Astrocyte of the cerebellum (primary cell): ENCODE measurements at places on chromosomes 7 and 10.

GRCh38 chr10:37952043-37952755 is 24.2 kb downstream of the ZNF25 start:
- no peak for DNase-seq

DNA sequence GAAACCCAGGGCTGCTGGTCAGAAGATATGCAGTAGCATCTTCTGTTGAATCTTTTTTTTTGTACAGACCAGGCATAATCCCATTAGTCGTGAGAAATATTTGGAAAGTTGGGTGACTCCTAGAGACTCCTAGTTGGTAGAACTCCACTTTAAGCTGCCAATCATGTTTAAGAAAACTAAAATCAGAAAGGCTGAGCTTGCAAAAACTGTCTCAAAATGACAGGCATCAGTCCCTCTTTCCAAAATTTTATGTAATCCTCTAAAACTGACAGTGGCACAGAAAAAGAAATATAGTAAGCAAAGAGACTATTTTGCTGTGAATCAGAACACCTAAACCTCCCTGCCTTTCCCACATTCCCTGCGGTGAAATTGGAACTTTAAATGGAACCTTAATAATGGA is 568.5 kb downstream of the CCSER2 start:
- no peak for DNase-seq

DNA sequence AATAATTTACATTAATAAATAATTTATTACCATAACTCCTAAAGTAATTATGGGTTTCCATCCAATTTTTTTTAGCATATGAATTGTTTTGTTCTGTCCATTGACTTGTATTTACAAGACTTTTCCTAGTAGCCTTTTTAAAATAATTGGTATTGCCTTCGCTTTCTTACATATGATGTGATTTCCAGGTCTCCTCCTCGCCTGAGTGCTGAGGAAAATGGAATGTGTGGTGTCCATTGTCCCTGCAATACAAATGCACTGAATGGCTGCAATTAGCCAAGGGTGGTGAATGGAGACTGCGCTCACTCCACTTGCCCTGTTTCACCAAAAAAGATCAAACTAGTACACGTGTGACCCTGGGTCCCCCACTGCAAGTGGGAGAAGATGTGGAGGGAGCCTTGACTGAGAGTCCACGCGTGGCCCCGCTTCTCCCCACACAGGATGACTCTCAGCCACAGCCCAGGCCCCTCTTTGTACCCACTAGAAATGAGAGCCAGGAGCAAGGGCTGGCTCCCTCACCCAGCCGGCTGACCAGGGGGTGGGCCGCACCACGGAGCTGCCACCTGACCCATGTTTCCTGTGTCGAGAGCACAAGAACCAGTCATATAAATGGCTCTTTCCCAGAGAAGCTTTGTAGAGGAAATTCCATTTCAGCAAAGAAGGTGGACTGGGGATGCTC is 52.6 kb downstream of the FAM53B start:
- DNase-seq = no peak

DNA sequence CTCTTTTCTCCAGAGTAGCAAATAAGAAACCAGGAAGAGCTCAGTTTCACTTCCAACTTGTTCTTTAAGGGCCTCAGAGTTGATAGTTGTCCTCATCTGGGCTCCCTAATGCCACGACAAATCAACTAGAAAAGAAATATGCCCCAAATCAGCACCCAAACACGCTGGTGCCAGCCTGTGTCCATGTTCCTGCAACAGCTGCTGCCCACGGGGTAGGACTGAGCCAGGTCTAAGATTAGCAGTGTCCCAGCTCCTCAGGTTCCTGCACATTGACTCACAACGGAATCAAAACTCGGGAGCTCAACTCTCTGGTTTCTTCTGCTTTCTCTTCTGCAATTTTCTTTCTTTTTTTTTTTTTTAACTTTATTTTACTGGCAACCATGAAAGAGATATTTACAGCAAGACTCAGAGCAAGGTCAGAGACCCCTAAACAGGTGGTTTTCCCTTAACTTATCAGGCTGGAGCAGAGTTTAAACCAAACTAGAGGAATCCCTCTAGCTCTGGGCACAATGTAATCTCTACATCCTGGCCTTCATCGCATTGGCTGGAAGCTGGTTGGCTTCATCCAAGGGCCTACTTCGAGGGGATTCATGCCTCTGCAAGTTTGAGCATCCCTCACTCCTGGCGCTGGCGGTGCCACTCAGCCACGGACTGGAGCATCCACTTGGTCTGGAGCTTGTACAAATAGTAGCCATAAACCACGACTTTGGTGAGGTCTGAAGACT is 126.1 kb downstream of the PFKFB3 start:
- DNase-seq = no peak

- DNase-seq = no peak
Measured at GRCh38 chr10:11328264-11329061, 283.0 kb downstream of the USP6NL start.

GRCh38 chr10:103096130-103096529 is 96.9 kb downstream of the NT5C2 start:
- DNase-seq = no peak

DNA sequence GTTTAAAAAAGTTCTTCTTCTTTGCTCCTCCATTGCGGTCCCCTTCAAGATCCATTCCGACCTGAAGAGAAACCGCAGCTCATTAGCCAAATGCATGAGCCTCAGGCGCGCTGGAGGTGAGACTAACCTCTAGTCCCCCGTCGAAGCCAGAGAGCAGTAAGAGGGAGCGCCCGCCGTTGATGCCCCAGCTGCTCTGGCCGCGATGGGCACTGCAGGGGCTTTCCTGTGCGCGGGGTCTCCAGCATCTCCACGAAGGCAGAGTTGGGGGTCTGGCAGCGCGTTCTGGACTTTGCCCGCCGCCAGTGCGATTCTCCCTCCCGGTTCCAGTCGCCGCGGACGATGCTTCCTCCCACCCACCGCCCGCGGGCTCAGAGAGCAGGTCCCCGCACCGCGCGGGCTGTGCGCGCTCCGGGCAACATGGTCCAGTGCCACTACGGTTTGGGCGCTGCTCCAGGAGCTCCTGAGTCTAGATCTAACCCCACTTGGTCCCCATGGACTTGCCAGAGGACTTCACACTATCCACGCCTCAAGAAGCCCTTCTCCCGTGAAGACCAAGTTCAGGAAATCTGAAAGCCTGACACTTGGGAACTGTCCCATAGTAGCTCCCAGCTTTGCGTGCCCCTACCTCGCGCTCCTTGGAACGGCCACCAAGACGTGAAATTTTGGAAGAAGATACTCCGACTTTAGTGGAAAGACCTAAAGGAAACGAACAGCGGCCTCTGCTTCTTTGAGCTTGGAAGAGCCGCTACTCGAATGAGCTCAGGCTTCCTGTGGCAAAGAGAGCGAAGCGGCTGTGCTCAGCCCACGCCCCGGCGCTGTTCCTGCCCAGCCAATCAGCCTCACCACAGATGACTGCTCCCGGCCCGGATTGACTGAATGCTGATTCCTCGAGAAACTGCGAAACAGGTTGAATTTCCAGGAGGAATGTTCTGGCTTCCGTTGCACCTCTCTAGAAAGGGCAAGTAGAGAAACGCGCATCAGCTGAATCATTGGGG is at the start of gene ABCB1:
ABCB1 (minus strand) TSS at position 755 of the 995 bp plus-strand sequence; CDS start at position 55, 700 bp downstream.
- DNase-seq = no peak

DNA sequence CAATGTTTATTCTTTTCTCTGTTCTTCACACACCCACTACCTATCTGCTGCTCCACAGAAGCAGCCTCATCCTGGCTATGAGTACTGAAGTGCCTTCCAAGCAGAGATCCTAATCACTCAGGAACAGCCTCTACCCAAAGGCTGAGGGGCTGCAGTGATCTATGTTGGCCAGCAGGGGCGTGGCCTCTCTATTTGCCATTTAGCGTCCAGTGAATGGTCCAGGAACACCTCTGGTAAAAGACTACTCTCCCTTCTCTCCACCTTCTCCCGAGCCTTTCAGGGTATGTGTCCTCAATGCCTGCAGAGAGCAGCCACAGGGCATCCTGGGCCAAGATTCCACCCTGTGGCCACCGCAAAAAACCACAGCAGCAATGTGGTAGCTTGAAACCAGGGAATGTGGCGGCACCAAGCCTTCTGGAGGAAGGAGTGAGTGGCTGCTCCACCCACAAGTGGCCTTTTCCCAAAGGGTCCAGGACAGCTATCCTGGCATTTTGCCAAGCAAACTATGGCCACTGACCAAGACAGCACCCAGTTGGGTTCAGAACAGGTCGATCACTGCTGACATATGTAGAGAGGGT is 70.9 kb downstream of the SYPL1 start:
- DNase-seq = no peak

- no peak for DNase-seq
Measured at GRCh38 chr7:136517971-136518370, 350.5 kb upstream of the CHRM2 start.

DNA sequence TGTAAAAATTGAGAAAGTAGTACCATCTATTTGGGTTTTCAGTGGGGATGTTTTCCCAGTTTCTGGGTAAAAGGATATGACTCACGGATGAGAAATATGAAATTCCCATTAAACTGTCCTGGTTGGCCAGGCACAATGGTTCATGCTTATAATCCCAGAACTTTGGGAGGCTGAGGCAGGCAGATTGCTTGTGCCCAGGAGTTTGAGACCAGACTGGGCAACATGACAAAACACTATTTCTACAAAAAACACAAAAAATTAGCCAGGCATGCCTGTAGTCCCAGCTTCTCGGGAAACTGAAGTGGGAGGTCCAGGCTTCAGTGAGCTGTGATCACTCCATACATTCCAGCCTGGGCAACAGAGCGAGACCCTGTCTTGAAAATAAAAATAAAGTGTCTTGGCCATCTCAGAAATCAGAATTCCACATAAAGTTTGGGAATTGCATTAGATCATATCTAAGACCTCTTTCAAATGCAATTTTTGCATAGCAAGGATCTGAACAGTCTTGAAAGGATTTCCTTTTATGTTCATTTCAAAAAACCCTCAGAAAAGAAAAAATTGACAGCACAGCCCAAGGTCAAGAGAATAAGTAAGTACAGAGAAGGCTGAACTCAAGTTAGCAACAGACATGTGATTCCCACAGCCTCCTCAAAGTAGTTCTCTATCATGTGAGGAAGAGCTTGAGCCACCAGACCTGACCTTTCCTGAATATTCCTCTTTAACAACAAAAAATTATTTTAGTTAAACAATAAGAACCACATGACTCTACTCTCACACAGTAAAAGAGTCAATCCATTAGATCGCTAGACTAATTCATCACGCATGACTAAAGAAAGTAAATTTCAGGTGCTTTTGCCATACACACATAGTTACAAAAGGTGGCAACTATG is 141.5 kb upstream of the CAV2 start:
- DNase-seq = no peak

DNA sequence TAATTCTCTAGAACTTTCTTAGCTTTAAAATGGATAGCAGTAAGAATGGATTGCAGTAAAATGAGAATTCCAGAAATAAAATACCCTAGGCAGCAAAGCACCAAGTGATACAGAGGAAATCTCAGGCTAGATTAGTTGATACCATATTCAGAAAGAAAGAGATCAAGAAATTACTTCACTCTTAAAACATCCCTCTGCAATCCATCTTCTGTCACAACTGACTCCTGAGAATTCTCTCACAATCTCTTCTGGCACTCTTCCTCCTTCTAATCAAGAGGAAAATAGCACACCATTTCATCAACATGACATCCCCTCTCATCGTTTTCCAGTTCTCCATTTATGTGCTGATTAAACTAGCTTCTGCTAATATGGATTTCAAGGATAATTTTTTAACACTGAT is 42.2 kb upstream of the LAMB1 start:
- DNase-seq = peak; percentile 12

DNA sequence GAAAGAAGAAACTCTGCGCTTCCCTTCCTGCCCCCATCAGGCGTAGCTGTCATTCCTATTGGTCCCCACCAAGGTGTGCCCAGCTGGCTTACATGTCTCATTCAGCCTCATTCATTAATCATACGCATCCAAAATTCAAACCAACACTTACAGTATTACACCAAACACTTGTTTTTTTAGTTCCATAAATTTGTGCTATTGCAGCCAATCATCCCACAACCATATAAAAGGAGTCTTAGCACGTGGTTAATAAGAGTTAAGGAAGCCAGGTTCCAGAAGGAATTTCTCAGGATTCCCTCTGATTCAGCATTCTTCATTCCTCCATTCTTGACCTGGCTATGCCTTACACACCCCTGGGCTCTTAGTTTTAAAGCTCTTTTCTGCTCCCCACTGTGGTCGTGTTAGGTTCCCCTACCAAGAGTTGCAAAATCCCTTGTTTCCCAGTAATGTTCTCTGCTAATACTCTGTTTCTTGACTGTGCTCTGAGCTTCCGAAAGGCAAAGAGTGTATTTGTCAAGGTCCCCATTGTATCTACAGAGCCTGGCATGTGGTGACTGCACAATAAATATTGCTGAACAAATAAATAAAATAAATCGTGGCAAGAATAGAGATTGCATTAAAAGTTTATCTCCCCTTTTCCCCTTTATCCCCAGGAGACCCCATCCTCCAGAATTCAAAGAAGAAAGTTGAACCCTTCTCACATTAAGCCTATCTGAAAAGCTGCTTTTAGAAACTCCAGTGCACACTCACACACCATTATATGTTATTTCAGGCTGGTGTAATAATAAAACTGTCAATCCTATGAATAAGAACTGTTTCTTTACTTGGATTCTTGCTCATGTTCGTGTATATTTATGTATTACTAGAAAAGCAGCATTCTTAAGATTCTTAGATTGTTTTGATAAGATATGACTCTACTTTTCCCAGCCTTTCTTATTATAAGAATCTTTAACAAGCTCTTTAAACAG is 514.4 kb downstream of the INHBA start:
- peak; percentile 5 for DNase-seq

GRCh38 chr7:85714951-85715350 is 528.1 kb upstream of the SEMA3D start:
- DNase-seq = no peak

DNA sequence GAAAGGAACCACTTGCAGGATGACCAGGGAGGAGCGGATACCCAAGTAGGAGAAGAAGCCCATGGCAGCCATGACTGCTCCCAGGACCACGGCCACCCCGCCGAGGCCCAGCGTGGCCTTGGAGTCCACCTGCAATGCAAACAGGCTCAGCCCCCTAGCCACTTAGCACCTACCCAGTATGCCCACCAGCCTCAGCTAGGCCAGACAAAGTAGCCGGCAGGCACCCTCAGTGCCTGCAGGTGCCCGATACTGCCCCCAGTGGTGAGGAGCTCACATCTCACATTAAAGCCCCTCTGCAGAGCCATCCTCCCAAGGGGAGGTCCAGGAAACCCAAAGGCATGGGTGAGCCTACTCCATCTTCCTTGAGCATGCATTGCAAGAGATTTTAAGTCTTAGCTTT is 6.6 kb downstream of the NPC1L1 start:
- DNase-seq = no peak

- no peak for DNase-seq
Measured at GRCh38 chr7:46450425-46450824, 529.4 kb upstream of the IGFBP3 start.

- no peak for DNase-seq
Measured at GRCh38 chr7:111784296-111784695, 222.0 kb upstream of the IMMP2L start.

GRCh38 chr10:48940372-48940771 is 732 bp upstream of the LRRC18 start:
- DNase-seq = no peak

GRCh38 chr7:18855796-18856195 is 261.6 kb downstream of the TWIST1 start:
- peak; percentile 73 for DNase-seq
